ENCODE measurements at places on chromosomes 2 and 18.

- no peak for DNase-seq
Observed at GRCh38 chr18:37426586-37426985, 139.0 kb downstream of the CELF4 start.

GRCh38 chr2:80019571-80020460, 284.7 kb downstream of the LRRTM1 start:
- no peak for DNase-seq

DNA sequence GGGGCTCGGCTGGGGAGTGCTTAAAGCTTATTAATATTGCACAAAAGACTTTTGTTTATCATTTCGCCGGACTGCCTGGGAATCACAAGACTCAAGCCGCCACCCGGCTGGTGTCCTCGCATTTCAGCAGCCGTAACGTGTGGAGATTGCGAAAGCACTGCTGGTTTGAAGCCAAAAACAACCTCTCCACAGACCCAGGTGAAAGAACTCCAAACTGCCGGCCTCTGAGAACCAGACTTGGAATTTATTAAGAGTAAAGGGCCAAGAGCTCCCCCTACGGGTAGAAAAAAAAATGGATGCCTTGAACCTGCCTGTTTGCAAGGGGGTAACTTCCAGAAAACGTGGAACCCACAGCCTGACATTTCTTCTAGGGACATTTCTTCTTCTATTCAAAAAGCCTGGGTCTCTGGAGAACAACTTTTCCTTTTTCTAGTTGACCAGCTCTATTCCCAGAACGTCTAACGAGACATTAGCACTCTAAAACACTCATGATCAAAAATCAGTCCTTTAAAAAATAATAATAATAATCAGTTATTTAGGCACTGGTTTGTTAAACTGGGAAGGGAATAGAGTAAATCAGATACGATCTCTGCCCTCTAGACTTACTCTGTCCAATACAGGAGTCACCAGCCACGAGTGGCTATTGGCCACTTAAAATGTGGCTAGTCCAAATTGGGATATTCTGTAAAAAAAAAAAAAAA, 216.3 kb downstream of the C1D start:
- DNase-seq: peak; percentile 17

DNA sequence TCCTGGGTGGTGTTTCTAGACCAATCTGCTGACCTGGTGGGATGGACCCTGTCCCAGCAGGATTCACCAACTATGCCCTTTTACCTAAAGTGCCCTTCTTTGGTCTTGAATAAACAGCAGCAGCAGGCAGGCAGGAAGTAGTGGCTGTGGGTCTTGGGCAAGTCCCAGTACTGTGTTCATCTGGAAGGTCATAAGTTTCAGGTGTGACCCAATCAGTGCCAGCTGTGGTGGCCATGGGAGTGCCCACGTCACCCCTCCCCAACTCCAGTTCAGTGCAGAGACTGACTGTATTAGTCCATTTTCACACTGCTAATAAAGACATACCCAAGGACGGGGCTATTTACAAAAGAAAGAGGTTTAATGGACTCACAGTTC, 148.3 kb upstream of the SRD5A2 start:
- no peak for DNase-seq

- DNase-seq: no peak
Observed at GRCh38 chr2:216279459-216279858, 92.8 kb downstream of the MARCHF4 start.

DNA sequence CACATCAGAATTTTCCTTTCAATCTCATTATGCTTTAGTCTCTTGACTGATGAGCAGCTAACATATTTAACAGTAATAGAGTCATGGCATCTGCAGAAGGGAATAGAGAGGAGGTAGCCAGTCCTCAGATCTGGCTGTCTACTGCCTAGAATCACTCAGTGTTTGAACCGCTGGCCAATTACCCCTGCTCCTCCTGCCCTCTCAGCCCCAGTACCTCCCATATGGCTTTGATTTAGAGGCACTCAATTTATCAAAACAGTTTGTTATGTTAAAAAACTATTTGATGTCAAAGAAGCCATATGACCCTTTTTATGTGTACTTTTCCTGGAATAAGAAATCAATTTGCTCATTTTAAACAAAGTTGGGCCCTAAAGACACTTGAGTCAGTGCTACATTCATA, 355.2 kb downstream of the CMPK2 start:
- DNase-seq: no peak

GRCh38 chr2:161164161-161164560, 3.9 kb downstream of the TANK start:
- no peak for DNase-seq

GRCh38 chr18:63379639-63379962, 12.6 kb upstream of the KDSR start:
- no peak for DNase-seq

Data from stimulated activated naive B cell treated with anti-CD40 and anti-IgM and Interleukin-4, amounts not matched to agents 10 μg/mL and 1 μg/mL and 100 μg/mL, for 72 hours (primary cell).